ENCODE measurements at places on chromosomes 6 and 20.

- no peak for DNase-seq
Measured at GRCh38 chr6:13319891-13320564, 8.3 kb downstream of the TBC1D7 start.

GRCh38 chr20:61437280-61438206, 185.5 kb downstream of the CDH4 start:
- no peak for DNase-seq

GRCh38 chr6:52697903-52698302, 27.0 kb downstream of the TMEM14A start:
- DNase-seq = no peak

- no peak for DNase-seq
Measured at GRCh38 chr20:43658723-43659419, 8.0 kb upstream of the MYBL2 start.
